NCI-H1417 (cell line): ENCODE measurements at places on chromosomes 7 and 10.

GRCh38 chr7:2100278-2101208 lies 132.2 kb downstream of the MAD1L1 start:
- peak; percentile 54 for DNase-seq

DNA sequence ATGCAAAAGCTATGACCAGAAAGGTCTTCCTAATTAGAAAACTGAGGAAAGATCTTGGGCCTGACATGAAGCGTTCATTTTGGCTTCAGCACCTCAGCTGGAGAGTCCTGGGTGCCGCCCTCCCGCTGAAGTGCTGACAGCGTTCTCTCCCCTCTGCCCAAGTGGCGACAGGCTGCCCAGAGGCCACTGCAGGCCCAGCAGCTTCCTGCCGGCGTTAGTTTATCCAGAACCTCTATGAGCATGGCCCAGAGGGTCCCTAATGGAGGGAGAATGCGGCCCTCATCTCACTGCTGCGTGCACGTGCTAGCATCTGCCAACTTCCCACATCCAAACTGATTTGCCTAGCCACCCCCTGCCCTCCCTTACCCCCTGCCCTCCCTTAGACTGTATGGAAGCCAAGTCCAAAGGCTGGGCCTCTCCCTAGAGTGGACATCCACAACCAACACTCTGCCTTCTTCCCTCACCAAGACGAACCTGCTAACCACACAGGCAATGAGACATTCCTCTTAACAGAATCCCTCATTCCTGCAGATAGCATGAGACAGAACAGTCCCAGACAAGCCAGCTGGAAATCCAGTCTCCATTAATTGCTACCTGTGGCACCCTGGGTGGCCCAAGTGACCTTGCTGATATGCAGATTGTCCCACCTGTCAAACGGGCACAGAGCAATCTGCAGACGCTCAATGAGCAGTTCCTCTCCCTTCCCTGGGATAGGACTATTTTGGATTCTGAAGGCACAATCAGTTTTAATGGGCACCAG lies 108.4 kb downstream of the C10orf90 start:
- DNase-seq, result no peak

DNA sequence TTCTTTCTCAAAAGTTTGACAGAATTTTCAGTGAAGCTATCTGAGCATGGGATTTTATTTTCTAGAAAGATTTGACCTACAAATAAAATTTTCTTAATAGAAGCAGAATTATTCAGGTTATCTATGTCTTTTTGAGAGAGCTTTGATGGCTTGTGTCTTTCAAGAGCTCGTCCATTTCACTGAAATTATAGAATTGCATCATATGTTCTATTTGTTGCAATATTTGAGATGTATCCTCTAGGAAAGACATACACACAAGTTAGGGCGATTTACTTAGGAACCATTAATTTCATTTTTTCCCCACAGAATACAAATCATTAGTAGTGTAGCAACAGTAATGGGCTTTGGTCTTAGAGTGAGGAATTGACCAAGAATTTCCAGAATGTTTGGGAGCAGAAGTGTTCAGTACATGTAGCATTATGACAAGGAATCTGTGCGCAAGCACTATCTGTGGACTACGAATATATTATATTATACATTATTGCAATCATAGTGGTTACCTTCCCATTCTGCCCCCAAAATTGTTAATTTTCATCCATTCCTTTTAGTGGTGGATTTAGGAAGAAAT lies 12.8 kb upstream of the COL17A1 start:
- no peak for DNase-seq

- DNase-seq, result no peak
These were observed 357.1 kb downstream of the PRPF18 start for GRCh38 chr10:13943735-13944398.

GRCh38 chr7:140084972-140085371 lies 22.2 kb upstream of the PARP12 start:
- no peak for DNase-seq

GRCh38 chr10:125849448-125849847 lies 26.1 kb downstream of the BCCIP start:
- no peak for DNase-seq

- no peak for DNase-seq
These were observed 526 bp downstream of the CH25H start for GRCh38 chr10:89206402-89207180.

DNA sequence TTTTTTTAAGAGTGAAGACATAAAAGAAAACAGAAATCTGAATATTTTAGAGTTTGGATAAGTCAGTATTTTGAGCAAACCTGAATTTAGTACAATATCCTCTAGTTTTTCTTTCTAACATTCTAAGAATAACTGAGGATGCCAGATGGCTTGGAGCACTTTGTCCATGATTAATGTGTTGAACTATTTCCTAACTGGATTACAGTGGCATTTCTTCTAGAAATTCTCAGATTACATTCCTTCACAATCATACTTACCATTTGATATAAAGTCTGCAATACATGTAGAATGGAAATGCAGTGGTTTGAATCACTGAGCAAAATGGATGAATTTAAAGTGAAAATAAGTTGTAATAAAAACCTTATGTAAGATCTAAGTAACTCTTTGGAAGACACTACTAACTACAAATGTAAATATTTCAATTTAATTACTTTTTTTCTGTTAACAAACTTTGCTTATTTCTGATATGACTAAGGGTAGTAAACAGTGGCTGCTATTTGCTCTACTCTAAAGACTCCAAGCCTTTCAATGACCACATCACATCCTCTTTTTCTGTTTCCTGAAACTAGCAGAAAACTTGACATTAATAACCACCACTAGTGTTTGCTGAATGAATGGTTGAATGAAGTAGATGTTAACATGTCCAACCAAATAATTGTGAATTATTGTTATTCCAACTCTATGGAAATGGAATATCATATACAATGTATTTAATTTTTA lies 102.8 kb downstream of the PRKG1 start:
- DNase-seq, result no peak

DNA sequence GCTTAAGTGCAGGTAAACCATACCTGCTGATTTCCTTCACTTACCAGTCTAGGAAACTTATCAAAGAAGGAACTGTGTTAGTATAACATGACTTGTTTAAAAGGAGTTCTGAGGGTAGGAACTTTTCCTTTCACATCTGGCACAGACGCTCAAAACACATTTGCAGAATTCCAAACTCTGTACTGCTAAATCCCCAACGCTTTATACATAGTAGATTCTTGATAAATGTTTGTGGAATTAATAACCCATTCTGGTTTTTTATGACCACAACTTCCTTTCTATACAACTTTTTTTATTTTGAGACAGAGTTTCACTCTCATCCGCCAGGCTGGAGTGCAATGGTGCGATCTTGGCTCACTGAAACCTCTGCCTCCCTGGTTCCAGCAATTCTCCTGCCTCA lies 7.7 kb upstream of the TRUB1 start:
- no peak for DNase-seq

DNA sequence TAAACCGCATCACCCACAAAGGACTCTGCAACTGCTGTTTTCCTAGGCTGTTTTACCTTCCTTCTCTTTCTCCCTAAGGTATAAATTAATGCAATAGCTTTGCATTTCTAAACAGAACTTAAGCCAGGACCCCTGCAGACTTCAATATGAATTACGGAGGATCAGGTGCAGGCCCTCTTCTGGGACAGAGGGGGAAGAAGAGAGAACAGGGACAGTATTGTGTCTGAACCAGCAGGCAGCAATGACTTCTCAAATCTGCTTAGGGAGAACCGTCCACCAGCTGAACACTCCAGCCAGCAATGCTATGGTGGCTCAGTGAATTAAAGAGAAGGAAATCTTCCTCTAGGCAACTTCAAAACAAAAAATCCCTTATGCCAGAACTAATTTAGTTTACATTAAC lies 35.7 kb downstream of the POLR3A start:
- DNase-seq, result no peak

DNA sequence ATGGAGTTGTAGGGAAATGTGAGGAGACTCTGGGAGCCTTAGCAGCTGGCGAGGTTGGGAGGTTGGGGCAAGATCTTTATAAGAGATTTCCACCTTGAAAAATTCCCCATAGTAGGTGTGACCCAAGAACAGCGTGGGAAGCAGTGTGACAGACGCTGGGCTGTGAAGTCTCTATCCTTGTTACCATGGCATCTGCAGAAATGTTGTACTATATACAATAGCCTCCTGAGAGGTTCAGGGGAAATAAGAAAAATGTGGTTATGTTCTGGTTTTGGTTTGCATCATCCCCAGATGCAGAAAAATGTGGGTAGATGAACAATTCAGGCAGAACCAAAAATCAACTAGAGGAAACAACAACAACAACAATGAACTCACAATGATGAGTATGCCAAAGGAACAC lies 498.6 kb downstream of the SH2D4B start:
- no peak for DNase-seq

- DNase-seq, result no peak
These were observed 541 bp downstream of the ELMO1 start for GRCh38 chr7:37448011-37448635.

- DNase-seq, result no peak
These were observed 216.1 kb downstream of the TWIST1 start for GRCh38 chr7:18901351-18901750.

GRCh38 chr7:107043921-107044346 lies 571 bp upstream of the PRKAR2B start:
- DNase-seq, result no peak

DNA sequence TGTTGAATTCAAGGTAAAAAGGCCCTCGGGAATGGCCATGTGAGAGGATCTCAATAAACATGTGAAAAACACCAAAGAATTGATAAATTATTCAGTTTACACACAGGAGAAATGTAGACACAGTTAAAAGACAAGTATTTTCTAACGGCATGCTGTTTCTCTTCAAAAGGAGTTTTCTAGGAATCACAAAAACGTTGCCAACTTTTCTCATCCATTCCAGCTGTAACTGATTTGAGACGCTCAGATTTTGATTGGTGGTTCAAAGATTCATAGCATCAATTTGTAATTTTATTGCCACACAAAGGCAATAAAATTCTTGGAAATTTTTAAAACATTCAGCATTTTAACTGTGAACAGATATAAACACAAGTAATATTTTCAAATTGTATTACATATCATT lies 384.9 kb upstream of the PFKP start:
- DNase-seq, result no peak

GRCh38 chr10:96833220-96834001 lies 1.3 kb downstream of the LCOR start:
- DNase-seq, result peak; percentile 39
